ENCODE measurements at places on chromosomes 11 and 22.

DNA sequence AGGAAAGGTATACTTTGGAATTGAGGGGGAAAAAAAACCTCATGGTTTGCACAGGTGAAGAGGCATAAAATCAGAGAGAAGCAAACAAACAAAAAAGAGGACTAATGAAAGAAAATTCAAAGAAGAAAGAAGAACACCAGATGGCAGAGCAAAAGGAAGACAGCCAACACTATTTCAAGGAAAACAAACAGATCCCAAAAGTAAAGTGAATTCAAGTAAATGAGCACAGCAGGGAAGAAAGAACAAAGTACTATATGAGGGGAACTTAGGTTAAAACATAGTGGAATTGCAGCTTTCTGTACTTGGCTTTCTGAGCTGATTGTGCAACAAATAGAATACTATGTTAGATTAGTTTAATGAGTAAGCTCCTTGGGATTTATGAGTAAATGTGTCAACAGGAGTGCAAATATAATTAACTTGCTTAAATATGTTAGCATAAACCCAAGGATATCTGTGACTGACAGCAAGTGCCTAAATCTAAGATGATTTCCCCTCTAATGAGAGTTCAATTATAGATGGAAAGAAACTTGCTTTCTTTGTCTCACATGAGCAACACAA lies 404.6 kb upstream of the CNTN5 start:
- no peak for DNase-seq

DNA sequence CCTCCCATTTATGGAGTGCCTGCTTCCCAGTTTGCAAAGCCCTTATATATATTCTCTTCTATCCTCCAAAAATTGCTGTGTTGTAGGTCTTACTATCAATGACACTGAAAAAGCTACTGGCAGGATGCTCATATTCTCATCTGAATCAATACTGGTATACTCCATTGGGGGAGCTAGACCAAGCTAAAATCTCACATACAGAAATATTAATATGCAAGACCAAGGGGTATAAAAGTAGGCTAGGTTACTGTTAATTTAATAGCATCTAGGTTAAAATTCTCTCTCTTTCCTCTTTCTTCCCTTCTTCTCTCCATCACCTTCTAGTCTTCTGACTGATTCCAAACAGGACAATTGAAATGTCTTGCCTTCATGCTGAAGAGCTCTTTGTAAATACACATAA lies 17.1 kb upstream of the BDNF start:
- no peak for DNase-seq

- no peak for DNase-seq
Measured at GRCh38 chr11:464316-464715, 14.2 kb downstream of the PTDSS2 start.

DNA sequence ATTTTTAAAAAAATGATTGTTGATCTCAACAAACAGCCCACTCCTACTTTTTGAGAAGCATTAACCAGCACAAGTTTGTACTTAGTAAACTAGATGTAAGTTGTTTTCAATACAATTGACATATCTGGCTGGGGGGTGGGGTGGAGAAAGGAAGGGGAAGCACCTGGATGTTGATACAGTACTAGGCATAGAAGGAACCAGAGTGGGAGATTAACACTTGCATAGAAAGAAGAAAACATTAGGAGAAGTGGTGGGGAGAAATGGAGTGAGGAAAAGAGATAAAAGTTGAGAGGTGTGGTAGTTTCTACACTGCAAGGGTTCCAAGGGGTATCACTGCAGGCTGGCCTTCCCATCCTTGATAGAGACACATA lies 10.6 kb upstream of the GAB2 start:
- DNase-seq, result no peak

GRCh38 chr11:12361682-12362081 lies 15.7 kb upstream of the PARVA start:
- DNase-seq, result no peak

DNA sequence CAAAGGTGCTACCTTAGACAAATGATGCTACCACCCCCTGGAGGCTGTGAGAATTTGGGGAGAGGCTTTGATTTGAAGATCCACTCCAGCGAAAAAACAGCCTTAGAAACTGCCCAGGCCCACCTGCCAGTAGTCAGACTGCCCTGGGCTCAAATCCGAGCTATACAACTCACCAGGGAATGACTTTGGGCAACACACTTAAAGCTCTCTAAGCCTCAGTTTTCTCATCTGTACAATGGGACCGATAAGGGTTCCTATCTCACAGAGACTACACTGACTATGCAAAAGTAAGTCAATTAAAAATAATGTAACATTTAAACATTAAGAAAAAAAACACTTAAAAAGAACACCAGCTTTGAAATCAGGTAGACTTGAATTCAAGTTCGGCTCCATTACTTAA lies 19.9 kb downstream of the VWCE start:
- no peak for DNase-seq

- no peak for DNase-seq
Measured at GRCh38 chr11:15136166-15136565, 21.4 kb downstream of the INSC start.

GRCh38 chr11:35639591-35640179 lies 21.4 kb downstream of the FJX1 start:
- DNase-seq, result no peak

GRCh38 chr22:17379944-17380343 lies 10.7 kb downstream of the CECR2 start:
- DNase-seq, result no peak

GRCh38 chr11:9004183-9004926 lies 554 bp upstream of the NRIP3 start:
- no peak for DNase-seq

- DNase-seq, result no peak
Measured at GRCh38 chr22:35021161-35021560, 44.8 kb upstream of the ISX start.

GRCh38 chr22:24486501-24486921 lies 8.6 kb upstream of the UPB1 start:
- DNase-seq, result no peak

DNA sequence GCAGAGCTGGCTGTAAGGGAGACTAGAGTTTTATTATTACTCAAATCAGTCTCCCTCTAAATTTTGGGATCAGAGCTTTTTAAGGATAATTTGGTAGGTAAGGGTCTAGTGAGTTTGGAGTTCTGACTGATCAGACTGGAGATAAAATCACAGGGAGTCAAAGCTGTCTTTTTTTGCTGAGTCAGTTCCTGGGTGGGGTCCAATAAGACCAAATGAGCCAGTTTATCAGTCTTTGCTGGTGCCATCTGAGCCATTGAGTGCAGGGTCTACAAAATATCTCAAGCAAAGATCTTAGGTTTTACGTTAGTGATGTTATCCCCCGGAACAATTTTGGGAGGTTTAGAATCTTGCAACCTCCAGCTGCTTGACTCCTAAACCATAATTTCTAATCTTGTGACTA lies 935.1 kb upstream of the RAG2 start:
- DNase-seq, result no peak

GRCh38 chr11:44775366-44775984 lies 48.7 kb downstream of the TSPAN18 start:
- DNase-seq, result no peak

DNA sequence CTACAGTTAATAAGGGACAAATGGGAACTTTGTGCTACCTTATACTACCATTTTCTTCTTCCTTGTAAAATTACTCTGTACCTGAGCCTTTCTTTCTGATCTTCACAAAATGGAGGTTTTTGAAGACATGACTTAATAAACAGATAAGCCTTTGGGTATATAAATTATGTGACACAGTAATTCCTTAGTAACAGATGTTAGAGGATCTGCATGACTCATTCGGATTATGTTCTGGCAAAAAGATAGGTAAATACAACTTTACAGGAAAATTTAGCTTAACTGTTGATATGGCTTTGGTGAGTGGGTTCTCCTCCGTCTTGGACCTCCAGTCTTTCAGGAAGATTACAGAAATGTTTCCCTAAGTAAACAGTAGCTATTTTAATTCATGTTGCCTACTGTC lies 61.8 kb downstream of the BID start:
- DNase-seq, result no peak

GRCh38 chr22:42324990-42325710 lies 54.7 kb upstream of the TCF20 start:
- no peak for DNase-seq

DNA sequence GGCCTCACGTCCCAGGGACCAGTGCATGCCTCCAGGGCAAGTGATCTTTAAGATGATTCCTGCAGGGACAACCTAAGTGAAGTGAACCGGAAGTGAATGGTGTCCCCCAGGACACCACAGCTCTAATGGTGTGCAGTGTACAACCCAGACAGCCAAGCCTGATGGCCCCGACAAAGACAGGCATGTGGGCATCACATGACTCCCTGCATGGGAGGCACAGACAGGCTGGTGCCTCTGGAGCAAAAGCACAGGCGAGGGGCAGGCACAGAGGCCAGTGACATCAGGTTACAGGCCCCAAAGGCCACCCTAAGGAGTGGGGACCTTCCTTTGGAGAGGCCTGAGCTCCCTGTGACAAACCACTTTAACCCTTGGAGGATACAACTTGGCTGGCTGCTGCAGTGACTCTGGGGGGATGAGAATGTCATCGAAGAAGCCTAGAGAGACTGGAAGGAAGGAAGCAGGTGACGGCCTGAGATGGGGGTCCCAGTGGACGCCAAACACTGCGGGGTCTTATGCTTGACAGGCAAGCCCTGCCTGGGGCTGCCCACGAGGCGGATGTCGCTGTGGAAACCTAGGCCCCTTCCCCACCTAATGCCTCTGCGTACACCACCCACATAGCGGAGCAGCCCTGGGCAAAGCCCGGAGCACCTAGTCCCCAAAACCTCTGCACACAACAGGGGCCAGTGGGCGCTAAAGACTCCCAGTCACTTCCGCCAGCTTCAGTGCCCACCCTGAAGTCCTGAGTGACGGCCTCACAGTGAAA lies 12.4 kb downstream of the POLR3H start:
- no peak for DNase-seq

DNA sequence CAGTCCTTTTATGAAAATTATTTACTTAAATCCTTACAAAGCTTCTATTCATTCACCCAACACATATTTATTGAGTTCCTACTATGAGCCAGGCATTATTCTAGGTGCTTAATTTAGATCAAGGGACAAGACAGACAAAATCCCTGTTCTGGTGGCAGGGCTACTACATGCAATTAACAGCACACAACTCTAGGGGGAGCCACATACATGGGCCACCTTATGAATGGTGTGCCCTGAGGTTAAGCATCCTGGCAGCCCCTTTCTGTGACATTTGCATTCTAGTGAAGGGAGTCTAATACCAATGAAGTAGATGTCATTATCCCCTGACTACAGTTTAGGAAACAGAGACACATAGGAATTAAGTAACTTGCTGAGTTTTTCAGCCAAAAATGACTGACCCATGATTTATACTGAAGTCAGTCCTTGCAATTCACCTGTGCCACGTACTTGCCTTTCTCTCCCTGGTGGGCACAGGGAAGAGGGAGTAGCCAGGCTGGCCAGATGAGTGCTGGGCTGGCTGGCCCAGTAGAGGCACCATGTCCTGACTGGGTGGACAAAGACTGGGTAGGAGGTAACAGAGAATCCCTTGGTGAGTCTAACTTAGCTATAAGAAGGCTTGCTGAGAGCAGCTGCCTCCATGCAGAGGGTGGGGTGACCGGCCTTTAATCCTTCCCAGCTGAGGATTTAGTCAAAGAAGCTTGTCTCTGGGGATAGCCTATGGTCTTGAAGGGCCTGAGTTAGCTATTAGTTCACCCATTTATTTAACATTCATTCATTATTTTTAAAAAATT lies 52.0 kb upstream of the ELF5 start:
- DNase-seq, result no peak

GRCh38 chr11:60528465-60528864 lies 13.3 kb downstream of the MS4A13 start:
- no peak for DNase-seq

- DNase-seq, result no peak
Measured at GRCh38 chr22:39312410-39312809, 7.0 kb downstream of the RPL3 start.

DNA sequence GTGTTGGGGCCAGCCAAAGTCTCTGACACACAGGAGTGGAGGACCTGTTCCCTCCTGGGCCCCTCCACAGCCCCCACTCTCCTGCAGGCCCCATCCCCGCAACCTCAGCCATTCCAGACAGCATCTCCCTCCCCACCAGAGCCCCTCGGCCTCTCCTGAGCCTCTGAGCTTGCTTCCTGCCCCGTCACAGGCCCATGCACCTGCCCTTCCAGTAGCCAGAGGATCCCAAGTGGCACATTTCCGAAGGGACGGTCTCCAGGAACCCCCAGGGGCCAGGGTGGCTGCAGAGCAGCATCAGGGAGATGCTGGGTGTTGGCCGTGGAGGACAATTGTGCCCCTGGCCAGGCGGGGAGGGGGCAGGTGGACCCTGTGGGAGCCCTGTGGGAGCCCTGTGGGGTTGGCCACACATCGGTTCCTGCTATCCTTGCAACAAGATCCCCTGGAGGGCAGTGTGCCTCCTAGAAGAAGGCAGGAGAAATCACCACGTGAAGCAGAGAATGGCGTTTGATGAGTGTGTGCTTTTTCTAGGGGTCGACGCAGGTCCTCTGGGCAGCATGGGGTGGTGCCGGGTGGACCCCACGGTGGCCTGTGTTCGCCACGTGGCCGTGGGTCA lies 45.3 kb upstream of the PPARA start:
- DNase-seq, result no peak

DNA sequence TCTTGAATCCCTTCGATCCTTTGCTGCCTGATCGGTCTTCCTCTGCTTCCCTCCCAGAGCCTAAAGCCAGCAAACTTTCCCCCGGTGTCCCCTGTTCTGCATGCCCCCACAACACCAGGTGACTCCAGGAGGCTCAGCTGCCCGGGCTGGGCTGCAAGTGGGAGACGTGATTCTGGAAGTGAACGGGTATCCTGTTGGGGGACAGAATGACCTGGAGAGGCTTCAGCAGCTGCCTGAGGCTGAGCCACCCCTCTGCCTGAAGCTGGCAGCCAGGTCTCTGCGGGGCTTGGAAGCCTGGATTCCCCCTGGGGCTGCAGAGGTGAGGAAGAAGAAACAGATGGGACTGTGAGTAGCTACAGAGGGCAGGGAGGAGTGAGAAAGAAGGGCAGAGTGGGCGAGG lies 3.6 kb downstream of the NHERF4 start:
- DNase-seq, result no peak

GRCh38 chr22:44329179-44329796 lies 16.5 kb upstream of the SHISAL1 start:
- DNase-seq, result no peak

Data from esophagus squamous epithelium (tissue), 5 donors.